T-helper 17 cell (primary cell): ENCODE measurements at places on chromosomes 1 and 21.

DNA sequence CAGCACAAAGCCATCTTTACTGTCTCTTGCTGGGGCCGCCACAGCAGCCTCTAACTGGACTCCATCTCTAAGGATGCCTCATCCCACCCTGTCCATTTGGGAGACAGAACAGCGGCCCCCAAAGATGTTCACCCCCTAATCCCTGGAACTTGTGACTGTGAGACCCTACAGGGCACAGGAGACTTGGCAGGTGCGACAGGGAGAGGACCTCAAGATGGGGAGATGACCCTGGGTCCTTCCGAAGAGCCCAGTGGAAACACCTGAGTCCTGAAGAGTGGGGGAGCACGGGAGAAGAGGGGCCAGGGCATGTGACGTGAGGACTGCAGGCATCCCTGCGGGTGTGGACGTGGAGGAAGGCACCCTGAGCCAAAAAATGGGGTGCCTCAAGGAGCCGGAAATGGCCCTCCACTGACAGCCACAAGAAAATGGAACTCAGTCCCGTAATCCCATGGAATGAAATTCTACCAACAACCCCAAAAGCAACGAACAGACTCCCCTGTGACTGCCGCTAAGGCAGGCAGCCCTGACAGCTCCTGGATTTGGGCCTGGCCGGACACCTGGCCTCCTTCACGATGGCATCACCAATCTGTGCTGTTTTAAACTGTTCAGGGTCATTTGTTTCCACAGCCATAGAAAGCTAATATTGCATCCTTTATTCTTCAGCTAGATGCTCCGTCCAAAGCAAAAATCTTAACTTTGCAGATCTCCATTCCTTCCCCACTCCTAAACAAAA, 34.0 kb downstream of the C2CD2 start:
- DNase-seq = no peak

DNA sequence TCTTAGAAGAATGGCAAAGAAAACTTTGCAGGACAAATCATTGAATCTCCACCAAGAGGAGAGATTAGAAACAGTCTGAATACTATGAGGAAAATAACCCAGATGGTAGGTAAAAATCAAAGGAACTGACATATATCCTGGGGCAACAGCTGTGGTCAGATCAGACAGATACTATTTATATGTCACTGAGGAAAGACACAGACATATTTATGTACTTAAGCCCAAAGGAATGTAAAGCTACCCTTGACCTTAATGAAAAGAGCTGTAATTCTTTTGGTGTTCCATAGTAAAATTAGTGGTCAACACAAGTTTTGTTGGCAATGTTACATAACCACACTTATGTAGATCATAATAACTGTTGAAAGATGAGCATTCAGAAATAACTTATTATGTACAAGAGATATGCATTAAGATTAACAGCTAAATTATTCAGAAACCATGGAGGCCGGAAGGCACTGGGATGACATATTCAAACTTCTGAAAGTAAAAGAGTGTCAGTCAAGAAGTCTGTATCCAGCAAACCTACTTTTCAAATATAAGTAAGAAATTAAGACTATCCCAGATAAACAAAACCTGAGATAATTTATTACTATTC, 166.1 kb upstream of the SAMSN1 start:
- no peak for DNase-seq

- no peak for DNase-seq
Measured at GRCh38 chr1:70091811-70092210, 113.6 kb downstream of the LRRC40 start.

GRCh38 chr1:29224356-29224837, 6.3 kb downstream of the MECR start:
- DNase-seq = no peak

DNA sequence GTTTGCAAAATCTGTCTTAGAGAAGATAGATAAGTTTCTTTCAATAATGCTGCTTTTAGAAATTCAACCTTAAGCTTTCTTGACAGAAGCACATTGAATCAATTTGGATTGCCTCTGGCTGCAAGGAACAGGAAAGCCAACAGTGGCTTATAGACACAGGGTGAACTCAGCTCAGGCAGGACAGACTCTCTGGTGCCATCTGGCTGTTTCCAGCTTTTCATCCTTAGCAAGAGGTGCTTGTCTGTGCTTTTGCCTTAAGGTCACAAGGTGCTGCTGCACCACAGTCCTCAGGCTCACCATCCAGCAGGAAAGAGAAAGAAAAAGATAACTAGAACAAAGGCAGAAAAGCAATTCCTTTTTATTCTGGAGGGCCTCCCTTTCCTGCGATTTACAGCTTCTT, 93.7 kb upstream of the ETS2 start:
- DNase-seq = no peak
